Upper lobe of left lung (tissue), 6 donors: ENCODE measurements at places on chromosomes 7 and 10.
A peak's percentile ranks its signal among the peaks of the same experiment; 100 is the strongest.

DNA sequence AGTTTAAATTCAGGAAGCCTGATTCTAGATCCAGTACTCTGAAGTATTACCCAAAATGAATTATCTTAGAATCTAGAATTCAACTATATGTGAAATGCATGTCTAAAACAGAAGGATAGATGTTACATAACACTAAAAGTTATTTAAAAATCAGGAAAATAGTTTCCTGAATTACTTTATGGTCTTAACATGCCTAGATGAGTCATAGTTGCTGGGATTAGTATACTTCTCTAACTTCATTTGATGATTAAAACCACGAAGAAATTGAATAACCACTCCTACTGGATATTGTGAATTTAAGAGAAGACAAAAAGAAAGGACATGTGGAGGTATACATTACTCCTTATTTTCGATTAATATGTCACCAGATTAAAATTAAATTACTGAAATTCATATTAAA lies 65.5 kb downstream of the ATAD1 start:
- no peak overlapping the region for H3K27ac ChIP-seq
- DNase-seq: no peak
- peaks cover 13% of the 10 kb centered on the region for H3K36me3 ChIP-seq
- no peaks in the 10 kb centered on the region for H3K27me3 ChIP-seq

DNA sequence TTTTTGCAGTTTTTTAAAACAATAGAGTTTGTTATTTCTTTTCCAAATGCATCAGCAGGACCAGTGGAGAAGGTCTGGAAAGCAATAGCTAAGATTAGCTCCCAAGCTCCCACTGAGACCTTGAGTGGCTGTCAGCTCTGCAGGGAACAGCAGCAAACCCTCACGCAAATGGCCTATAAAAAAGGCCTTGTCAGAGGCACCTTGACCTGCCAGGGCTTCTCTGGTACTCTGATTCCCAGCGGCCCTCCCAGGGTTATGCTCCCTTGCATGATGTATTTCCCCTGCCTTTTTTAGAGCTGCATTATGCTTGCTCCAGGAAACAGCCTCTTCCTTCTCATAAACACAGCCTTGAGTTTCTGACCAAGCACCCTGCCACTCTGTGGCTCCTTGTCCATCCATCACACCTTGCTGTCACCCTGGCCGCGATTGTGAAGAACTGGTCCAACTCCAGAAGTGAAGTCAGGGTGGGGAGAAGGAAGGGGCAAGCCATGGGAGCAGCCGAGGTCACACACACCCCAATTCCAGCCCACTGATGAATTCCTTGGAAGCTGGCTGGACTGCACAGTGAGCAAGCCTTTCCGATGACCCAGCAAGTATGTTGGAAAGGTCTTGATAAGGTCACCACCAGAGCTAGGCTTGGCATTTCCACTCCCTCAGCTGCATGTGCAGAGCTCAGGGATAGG lies 35.3 kb upstream of the NKX2-3 start:
- H3K27me3 ChIP-seq: no peaks in the 10 kb centered on the region
- no peak for DNase-seq
- H3K27ac ChIP-seq: no peak overlapping the region
- no peaks in the 10 kb centered on the region for H3K4me1 ChIP-seq
- no peaks in the 10 kb centered on the region for H3K36me3 ChIP-seq

- no peaks in the 10 kb centered on the region for H3K27me3 ChIP-seq
- H3K27ac ChIP-seq: peak overlapping the region; percentile 66
- H3K4me3 ChIP-seq: peak overlapping the region; percentile 91
- no peaks in the 10 kb centered on the region for H3K36me3 ChIP-seq
Observed at GRCh38 chr7:112938863-112939573, 147.6 kb downstream of the GPR85 start.

DNA sequence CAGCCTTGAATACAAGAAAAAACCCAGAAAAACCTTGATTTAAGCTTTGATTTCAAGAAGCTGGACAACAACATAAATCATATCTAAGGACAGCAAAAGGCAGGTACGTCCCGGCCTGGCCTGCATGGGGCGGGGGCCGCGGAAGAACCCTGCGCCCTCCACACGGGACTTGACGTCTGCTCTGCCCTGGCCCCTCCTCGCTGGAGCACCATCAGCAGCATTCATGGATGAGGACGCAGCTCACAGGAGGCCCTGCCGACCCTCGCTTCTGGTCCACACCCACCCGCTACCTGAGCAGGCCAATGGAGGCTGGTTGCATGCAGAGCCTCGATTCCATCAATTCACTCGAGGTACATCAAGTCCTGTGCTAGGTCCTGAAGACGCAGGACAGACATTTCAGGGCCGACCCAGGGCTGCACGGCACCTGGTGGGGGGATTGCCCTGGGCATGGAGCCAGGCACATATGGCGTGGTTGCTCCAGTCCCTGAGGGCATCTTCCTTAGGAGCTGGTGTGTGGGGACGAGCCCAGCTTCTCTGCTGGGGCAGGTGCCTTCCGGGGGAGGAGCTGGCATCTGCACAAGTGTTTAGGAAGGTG lies 63.1 kb upstream of the NKX6-2 start:
- no peak overlapping the region for H3K4me3 ChIP-seq
- H3K4me1 ChIP-seq: no peaks in the 10 kb centered on the region
- H3K36me3 ChIP-seq: no peaks in the 10 kb centered on the region

DNA sequence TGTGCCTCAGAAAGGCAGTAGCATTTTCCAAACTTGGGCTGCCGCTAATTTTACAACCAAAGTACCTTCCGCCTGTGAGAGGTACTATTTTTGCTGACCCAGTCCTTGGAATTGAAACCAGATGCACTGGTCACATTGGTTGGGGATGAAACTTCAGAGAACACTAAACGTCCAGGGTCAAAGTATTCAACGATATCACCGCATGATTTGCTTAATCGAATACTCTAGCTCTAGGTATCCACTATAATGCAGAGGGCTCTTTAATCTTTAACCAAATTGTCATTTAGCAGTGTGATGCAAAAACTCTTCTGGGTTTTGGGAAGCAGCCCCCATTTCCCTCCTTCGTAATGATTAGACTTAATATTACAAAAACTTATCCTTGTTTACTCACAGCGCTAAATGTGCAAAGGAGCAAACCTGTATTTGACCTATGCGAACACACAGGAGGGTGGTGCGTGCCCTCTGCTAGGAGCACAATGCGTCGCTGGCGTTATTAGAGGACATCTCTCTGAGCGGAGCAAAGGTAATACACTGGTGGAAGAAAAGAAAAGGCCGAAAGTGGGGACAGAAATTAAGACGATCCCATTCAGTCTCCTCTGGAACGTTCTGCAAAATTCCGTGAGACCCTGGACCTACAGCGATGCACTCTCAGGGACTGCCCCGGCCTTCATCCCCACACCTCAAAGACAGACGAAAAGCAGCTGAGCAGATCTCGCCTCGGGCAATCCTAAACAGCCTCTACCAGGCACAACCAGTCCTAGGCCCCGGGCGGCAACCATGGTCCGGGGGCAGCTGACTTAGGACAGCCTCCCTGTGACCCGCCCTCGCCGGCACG lies 916 bp upstream of the EEPD1 start:
- peaks cover 40% of the 10 kb centered on the region for H3K4me1 ChIP-seq
- no peaks in the 10 kb centered on the region for H3K36me3 ChIP-seq
- peak overlapping the region; percentile 94 for H3K27ac ChIP-seq
- H3K4me3 ChIP-seq: peak overlapping the region; percentile 79

DNA sequence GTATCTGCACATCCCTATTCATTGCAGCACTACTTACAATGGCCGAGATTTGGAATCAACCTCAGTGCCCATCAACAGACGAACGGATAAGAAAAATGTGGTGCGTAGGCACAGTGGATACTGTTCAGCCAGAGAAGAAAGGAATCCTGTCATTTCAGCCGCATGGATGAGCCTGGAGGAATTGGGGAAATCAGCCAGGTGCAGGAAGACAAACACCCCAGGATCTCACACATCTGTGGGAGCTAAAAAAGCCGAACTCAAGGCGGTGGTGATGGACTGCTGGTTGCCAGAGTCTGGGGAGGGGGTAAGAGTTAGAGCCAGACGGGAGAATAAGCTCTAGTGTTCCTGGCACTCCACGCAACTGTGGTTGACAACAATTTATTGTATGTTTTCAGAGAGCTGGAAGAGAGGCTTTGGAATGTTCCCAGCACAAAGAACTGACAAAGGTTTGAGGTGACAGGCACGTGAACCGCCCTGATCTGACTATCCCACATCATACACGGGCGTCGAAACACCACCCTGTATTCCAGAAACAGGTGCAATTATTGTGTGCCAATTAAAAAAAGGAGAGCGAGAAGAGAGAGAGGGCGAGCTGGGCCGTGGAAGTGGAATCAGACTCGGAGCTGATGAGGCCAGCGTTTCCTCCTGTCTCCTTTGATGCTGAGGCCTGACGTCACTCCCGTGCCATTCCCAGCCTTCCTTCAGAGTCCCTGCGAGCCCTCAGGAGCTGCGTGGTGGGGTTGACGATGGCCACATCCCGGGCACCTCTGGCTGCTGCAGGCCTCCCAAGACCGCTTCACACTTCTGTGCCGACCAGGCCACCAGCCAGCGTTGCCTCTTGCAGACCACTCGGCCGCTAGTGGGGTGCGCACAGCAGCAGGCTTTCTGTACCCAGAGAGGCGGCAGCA lies 189.5 kb downstream of the DNAJB6 start:
- H3K4me3 ChIP-seq: no peak overlapping the region
- no peaks in the 10 kb centered on the region for H3K4me1 ChIP-seq
- no peak overlapping the region for H3K27ac ChIP-seq
- no peaks in the 10 kb centered on the region for H3K36me3 ChIP-seq
